ENCODE measurements at places on chromosomes 3 and 15.
A peak's percentile ranks its signal among the peaks of the same experiment; 100 is the strongest.

GRCh38 chr15:59178151-59178695 is 28.4 kb upstream of the LDHAL6B start:
- DNase-seq = no peak

DNA sequence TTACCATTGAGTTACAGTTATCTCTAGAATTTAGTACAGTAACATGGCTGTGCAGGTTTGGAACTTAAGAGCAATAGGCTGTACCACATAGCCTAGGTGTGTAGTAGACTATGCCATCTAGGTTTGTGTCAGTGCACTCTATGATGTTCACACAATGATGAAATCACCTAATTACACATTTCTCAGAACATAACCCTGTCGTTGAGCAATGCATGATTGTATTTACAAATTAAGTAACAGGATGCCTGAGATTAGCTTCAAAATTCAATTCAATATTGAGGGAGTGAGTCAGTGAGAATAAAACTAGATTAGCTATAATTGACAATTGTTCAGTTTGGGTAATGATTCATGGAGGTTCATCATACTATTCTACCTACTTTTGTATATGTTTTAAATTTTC is 633.8 kb downstream of the IGSF11 start:
- no peak for DNase-seq

DNA sequence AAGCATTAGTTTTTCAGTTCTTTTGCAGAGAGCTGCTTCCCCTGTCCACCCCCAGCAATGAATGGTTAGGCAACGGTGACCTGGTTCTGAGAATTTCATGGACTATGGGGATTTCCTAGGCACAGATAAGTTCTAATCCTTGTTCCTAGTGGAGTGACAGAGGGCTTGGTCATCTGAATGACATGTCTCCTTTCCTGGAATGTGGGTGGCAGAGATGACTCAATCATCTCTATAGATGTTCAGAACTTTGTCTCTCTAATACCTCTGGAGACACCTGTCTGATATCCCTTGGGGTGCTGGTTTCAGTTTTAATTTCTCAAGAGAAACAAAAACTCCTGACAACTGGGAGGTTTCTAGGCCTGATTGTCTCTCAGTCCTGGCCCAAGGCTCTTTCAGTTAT is 10.4 kb downstream of the PLA2G4E start:
- DNase-seq = no peak

DNA sequence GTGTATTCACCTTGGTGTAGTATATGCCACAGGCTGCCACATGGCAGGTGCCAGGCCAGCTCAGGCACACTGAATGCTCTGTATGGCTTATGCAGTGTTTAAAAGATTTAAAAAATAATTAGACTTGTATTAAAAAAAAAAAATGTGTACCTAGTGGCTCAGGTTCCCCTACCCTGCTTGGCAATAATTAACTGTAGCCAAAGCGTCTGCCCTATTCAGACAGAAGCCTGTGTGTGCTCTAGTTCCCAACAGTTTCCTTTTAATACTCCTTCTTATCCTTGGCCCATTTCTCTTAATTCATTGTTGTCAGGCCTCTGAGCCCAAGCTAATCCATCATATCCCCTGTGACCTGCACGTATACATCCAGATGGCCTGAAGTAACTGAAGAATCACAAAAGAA is 752.2 kb upstream of the CFAP20DC start:
- no peak for DNase-seq

DNA sequence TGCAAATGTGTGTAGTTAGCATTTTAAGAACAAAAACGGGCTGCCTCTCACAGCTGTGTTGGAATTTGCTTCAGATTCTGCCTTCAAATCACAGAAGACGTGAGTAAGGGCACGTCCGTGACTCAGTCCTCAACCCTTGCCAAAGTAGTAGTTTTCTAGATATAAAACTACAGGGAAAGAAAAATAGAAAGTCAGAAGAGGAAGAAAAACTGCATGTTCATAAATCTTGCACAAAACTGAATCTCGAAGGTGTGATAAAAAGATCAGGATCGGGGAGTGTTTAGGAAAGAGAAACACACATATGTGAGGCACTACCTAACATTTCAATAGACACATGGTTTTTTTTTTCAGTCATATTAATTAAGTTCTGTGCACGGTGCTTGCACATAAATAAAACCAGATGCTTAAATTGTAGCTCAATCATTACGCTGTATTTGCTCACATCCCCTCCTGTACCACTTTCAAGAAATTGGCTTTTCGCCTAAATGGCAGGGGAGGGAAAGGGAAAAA is 71.7 kb downstream of the P3H2 start:
- DNase-seq = no peak

DNA sequence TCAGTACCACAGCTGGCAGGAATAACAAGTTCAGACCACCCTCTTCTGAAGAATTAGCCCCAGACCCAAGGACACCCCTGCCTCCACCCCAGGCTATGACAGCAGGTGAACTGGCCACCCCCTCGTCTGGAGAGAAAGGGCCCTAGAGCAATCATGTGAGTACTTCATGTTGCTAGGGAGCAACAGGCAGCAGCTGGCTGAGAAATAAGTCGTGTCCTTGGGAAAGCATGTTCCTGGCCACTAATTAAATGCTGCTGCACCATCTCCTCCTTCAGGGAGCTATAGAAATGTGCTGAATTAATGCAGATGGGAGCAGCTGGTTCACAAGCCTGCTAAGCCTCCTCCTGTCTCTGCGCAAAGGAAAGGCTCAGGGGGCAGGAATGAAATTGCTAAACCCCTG is 31.5 kb downstream of the MRPS11 start:
- DNase-seq = no peak

DNA sequence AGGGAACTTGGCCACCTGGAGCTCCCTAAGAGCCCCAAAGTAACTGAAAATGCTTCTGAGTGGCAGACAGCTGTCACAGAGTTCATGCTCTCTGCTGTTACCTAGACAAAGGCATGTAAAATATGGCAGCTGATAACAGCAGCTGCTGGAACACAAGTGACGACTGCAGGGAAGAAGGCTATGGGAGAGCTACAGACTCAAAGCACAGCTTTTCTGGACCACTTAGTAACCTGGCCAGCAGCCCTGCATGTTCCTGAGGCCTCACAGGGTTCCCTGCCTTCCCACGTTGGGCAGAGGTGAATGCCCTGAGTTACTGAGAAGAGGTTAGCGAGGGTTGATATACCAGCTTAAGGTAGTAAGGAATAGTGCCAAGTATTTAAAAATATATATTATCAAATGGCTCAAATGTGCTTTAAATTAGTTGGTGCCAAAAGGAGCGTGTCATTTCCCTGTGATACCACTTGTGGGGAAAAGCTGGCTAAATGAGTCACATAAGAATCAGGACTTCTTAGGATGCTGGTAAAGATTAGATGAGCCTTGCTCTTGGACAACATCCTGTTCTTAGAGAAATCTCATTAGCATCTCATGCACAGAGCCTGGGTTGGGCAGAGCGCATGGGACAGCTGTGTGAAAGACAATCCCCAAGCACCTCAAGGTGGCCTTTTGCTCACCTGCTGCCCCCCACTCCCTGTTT is 76.4 kb upstream of the SCN5A start:
- no peak for DNase-seq

DNA sequence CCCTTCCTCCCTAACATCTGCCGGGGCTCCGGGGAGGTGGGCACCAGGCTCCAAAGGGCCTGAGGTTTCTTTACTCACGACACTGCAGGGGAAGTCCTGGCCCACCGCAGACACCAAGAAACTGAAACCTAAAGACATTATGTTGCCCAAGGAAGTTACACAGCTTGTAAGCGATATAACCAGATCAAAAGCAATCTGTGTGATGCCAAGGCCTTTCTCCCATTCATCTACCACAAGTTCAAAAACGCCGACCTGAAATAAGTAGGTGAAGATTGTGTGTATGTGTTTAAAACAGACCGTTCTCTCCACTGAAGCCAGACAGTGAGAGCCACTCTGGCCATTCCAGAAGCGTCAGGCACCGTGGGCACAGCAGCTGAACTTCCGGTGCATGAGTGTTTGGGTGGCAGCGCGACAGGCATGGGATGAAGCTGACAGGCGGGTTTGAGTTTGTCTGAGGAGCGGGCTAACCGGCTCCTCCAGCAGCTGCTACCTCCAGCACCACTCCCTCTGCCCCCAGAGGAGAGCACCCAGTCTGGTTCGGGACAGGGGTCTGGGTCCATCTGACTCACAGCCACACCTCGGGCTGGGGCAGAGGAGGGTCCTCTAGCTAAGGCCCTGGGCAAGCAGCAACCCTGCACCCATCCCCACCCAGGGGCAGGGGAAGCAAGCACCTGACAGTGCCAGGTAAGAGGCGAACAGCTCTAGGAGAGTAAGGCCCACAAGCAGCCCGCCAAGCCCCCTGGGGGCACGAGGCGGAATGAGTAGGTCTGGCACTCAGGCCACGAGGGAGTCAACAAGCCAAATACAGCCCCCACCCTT is 1.3 kb downstream of the TNK2 start:
- peak; percentile 58 for DNase-seq

DNA sequence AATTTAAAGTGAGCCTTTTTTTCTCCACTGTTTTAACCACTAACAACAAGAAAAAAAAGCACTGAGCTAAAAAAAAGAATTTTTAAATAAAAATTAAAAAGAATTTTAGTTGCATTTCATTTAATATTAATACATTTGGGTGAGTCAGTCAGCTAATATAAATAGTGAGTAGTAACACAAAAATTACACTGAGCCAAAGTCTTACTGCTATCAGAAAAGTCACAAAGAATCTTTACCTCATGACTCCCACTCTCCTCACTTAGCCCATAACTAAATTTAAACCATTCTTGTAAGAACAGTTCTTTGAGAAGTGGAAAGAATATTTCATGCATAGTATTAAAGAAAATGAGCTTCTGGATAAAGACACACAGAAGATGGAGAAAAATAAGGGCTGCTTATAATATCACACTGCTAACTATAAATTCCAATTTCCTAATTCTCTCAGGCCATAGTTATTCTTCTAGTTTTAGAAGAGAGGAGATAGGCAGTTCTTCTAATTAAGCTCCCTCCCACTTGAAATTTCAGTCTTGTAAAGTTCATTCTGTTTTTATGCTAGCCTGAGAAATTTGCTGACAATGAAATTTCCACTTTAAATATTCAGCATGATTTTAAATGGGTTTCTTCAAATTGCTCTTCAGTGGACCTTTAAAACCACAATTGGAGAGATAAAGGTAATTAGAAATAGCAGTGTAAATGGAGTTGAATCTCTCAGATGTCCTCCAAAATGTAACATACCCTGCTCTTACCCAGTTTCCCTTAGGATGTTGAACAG is 17.6 kb downstream of the SHQ1 start:
- no peak for DNase-seq

- no peak for DNase-seq
These were observed 12.2 kb upstream of the IFT57 start for GRCh38 chr3:108234387-108234957.

DNA sequence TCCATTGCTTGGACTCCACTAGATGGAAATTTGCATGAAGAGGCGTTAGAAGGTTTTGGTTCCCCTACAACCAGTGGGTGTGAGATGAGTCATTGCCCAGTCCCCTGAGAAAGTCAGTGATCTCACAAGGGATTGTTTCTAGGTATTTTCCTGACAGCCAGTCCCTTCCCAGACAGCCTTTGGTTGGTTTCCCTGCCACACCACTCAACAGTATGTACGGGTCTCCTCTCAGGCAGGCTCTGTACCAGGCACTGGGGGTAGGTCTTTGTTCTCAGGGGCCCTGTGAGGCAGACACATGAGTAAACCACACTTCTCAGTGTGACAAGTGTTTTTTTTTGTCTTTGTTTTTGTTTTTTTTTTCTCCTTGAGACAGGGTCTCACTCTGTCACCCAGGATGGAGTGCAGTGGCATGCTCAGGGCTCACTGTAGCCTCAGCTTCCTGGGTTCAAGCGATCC is 4.0 kb downstream of the LAMP3 start:
- no peak for DNase-seq

DNA sequence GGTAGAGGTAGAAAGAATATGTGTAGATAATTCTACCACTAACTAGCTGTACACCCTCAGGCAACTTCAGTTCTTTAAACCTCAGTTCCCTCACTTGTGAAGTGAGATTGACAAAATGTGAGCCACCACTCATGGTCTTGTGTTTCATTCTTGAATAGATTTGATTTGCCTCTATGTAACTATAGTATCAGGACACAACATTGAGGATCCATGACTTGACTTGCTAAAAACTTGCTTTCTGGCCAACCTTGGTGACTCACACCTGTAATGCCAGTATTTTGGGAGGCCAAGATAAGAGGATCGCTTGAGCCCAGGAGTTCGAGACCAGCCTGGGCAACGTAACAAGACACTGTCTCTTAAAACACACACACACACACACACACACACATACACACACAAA is 115.8 kb upstream of the FLNB start:
- DNase-seq = no peak

DNA sequence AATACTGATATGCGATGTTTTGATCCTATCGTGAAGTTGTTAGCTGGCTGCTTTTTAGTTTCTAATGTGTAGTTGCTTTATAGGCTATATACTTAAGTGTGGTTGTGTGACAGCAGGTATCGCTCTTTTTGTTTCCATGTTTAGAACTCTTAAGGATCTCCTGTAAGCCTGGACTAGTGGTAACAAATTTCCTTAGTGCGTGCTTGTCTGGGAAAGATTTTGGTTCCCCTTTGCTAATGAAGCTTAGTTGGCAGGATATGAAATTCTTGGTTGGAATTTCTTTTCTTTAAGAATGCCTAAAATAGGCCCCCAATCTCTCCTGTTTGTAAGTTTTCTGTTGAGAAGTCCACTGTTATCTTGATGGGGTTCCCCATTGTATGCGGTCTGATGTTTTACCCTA is 173.6 kb downstream of the DOCK3 start:
- DNase-seq = no peak

GRCh38 chr15:84736375-84736774 is 12.0 kb upstream of the ZNF592 start:
- peak; percentile 68 for DNase-seq

GRCh38 chr15:71708051-71708429 is 102.3 kb upstream of the NR2E3 start:
- no peak for DNase-seq

GRCh38 chr15:74239051-74239705 is 3.1 kb downstream of the CCDC33 start:
- DNase-seq = no peak

DNA sequence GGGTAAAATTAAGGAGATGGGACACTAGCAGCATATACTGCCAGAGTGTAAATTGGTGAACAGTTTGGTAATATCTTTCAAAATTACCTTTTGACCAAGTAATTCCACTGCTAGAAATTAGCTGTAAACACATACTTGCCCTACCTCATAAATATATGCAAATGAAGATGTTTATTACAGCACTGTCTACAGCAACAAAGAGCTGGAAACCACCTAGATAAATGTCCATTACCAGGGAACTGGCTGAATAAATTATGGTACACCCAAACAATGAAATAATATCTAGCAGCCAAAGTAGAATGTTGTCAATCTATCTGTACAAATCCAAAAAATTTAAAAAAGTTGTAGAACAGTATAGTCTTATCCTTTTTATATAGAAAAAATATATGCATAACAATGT is 105.9 kb upstream of the FAM3D start:
- DNase-seq = no peak

- no peak for DNase-seq
These were observed 46.1 kb downstream of the WHAMM start for GRCh38 chr15:82855286-82856100.

GRCh38 chr3:79056498-79056897 is 711.3 kb downstream of the ROBO1 start:
- no peak for DNase-seq

- DNase-seq = no peak
These were observed 49.1 kb downstream of the IQCH start for GRCh38 chr15:67303490-67304363.

GRCh38 chr3:13263770-13264467 is 156.2 kb downstream of the NUP210 start:
- DNase-seq = no peak

- no peak for DNase-seq
These were observed 83.6 kb upstream of the XCR1 start for GRCh38 chr3:46110701-46111493.

GRCh38 chr3:172279191-172279640 is 169.0 kb downstream of the GHSR start:
- DNase-seq = no peak

Measured in stimulated activated CD4-positive, alpha-beta T cell treated with anti-CD3 and anti-CD28 coated beads, TNF-alpha, amount 100 ng/mL, for 24 hours (primary cell).